Activated naive CD4-positive, alpha-beta T cell treated with anti-CD3 and anti-CD28 coated beads, Interleukin-2, amount 10 ng/mL, durations not matched to agents 7 days and 5 days (primary cell): ENCODE measurements at places on chromosomes 2 and 18.

GRCh38 chr2:71951718-71952404 lies 195.8 kb downstream of the CYP26B1 start:
- DNase-seq: no peak

GRCh38 chr2:50535971-50536759 lies 495.8 kb downstream of the NRXN1 start:
- no peak for DNase-seq

DNA sequence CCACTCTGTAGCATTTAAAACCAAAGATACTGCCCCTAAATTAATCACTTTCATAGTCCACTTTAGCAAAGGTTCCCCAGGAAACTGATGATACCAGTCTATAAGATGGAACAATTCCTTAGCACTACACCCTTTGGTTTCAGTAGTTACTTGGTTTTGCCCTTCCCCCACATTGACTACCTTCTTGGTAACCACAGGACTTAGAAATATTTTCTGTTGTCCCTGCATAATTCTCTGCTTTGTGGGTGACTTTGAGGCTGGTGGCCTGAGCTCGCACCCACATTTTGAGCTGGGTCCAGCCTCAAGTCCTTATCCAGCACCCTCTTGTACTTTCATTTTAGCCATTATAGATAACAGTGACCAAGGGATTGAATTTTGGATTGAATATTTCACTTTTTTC lies 23.1 kb downstream of the ELP2 start:
- no peak for DNase-seq

GRCh38 chr2:60234274-60234986 lies 319.0 kb downstream of the BCL11A start:
- no peak for DNase-seq

- DNase-seq: no peak
Measured at GRCh38 chr2:230423851-230424458, 8.0 kb downstream of the SP100 start.

GRCh38 chr2:45293182-45293581 lies 283.9 kb upstream of the SIX2 start:
- no peak for DNase-seq

- no peak for DNase-seq
Measured at GRCh38 chr18:76314015-76314414, 181.0 kb downstream of the ZNF516 start.

GRCh38 chr18:22613058-22613690 lies 195.5 kb upstream of the CTAGE1 start:
- DNase-seq: no peak

GRCh38 chr2:3319134-3319533 lies 58.5 kb downstream of the EIPR1 start:
- no peak for DNase-seq

- no peak for DNase-seq
Measured at GRCh38 chr2:62578803-62579640, 73.0 kb upstream of the TMEM17 start.

DNA sequence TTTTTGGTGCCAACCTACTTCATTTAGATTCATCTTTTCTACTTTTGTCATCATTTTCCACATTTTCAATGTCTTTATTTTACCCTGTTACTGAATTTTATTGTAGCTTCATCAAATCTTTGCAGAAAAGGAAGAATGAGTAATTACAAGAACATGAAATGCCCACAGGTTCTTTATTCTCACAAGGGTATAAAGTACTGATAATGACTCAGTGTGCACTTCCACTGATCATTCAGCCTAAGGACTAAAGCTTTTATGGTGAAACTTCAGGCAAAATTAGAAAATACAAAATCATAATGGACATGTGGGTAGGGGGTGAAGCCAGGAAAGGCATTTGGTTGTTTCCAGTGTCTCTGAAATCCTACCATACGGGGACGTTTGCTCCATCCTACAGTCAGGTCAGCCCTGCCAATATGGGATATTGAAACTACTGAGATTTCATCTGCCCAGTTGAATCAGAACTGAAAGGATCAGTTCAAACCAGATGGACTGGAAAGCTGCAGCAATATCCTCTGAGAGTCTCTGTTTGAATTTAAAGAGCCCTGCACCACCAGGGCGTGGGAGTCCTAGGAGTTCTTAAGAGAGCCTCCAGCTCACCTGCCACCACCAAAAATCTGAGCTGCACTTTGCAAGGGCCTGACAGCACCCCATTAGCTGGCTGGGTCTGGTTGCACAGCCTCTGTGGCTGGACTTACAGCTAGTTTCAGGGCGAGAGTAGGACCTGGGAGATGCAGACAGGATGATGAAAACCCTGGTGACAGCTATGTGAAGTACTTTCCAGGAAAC lies 390.4 kb downstream of the CMPK2 start:
- DNase-seq: no peak

DNA sequence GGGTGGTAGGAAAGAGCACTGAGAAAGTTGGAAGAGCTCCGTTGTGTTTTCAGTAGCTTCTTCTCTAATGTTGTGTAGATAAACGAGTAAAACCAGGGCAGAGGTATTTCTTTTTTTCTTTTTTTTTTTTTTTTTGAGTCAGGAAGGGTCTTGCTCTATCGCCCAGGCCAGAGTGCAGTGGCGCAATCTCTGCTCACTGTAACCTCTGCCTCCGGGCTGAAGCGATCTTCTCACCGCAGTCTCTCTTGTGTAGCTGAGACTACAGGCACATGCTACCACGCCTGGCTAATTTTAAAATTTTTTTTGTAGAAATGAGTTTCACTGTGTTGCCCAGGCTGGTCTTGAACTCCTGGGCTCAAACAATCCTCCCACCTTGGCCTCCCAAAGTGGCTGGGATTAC lies 6.6 kb downstream of the GRHL1 start:
- no peak for DNase-seq

- no peak for DNase-seq
Measured at GRCh38 chr18:9860682-9861081, 25.1 kb upstream of the TXNDC2 start.

DNA sequence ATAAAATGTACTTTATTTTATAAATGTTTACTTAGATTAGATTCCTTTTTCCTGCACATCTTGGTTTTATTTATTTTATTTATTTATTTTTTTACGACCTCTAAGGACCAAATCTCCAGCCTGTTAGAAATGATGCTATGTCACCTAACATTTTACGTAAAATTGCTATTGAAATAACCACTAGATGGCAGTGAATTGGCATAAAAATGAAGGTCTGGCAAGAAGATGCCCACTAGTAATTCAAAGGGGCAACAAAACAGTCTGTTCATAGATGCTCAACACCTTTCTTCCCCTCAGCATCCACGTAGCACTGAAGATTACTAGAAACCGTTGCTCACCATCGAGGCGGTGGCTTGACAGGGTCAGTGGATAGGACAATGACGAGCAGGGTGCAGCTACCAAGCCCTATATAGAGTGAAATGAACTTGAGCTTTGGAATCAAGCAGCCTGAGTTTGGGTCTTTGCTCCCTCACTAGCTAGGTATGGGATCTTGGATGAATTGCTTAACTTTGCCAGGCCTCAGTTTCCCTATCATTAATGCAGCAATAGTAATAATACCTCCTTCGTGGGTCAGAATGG lies 128.7 kb upstream of the L3MBTL4 start:
- DNase-seq: no peak

- DNase-seq: no peak
Measured at GRCh38 chr18:42157878-42158277, 202.8 kb downstream of the PIK3C3 start.

- DNase-seq: no peak
Measured at GRCh38 chr2:143071185-143071876, 57.9 kb upstream of the ARHGAP15 start.

DNA sequence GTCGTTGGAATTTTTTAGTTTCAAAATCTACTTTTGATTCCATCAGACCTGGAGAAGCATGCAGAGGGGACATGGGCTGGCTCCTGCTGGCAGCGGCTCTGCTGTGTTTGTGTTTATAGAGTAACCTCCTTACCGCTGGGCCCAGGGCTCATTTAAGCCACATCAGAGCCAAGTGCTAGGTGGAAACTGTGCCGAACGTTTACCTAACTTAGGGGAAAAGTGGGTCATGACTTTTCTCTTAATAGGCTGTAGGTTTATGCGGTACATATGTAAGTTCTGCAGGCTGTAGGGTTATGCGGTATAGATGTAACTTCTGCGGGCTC lies 17.7 kb downstream of the CNDP2 start:
- DNase-seq: no peak

- DNase-seq: no peak
Measured at GRCh38 chr2:71380665-71381064, 49.1 kb downstream of the ZNF638 start.

- DNase-seq: no peak
Measured at GRCh38 chr2:70715071-70715985, 52.7 kb downstream of the ADD2 start.

GRCh38 chr2:36058076-36058475 lies 297.5 kb upstream of the CRIM1 start:
- DNase-seq: no peak

- no peak for DNase-seq
Measured at GRCh38 chr2:73089270-73090030, 17.9 kb upstream of the SFXN5 start.
